Lung (tissue), 17 donors: ENCODE measurements at places on chromosomes 5 and 9.

GRCh38 chr5:8842971-8843551, 702.8 kb downstream of the SEMA5A start:
- no peak overlapping the region for H3K27ac ChIP-seq
- no peaks in the 10 kb centered on the region for H3K4me1 ChIP-seq
- H3K27me3 ChIP-seq = no peaks in the 10 kb centered on the region
- peak; percentile 9 for DNase-seq

GRCh38 chr5:15521381-15522186, 21.6 kb downstream of the FBXL7 start:
- no peak for DNase-seq
- H3K4me1 ChIP-seq = peaks cover 8% of the 10 kb centered on the region
- no peak overlapping the region for H3K27ac ChIP-seq
- H3K4me3 ChIP-seq = no peak overlapping the region

DNA sequence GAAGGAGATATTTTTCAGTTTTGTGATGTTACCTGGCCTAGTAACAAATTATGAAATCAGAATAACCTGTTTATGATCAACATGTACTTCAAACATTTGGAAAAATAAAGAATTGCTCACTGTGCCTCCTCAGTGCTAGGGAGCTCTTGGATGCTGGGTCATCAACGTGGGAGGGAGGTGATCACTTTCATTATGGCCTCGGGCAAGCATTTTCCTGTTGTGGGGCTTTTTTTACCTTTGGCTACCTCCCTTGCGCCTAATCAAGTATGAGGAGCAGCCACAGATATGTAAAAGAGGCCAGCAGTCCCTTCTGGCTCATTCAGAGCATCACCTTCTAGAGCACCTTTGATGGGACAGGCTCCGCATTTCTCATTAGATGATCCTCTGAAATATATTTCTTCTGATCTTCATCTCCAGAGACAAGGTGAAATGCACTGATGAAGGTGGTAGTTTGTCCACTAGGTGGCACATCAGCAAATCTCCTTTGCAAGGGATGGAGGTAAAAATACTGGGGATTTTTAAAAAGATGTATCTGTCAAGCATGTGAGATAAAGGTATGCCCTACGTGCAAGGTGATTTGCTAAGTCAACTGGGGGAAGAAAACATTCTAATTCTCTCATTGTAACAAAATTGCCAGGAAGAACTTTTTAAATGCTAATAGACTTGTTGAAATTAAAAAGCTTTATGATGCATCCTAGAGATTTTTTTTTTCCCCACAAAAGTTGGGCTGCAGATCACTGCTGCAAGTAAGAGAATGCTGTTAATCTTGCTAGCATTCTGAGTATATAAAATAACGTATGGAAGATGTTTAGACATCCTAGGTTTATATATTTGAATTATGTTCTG, 218.2 kb downstream of the MAST4 start:
- H3K4me3 ChIP-seq = no peak overlapping the region
- H3K27me3 ChIP-seq = no peaks in the 10 kb centered on the region
- no peak overlapping the region for H3K27ac ChIP-seq
- peaks cover 6% of the 10 kb centered on the region for H3K4me1 ChIP-seq
- peak; percentile 64 for DNase-seq
- no peaks in the 10 kb centered on the region for H3K36me3 ChIP-seq

DNA sequence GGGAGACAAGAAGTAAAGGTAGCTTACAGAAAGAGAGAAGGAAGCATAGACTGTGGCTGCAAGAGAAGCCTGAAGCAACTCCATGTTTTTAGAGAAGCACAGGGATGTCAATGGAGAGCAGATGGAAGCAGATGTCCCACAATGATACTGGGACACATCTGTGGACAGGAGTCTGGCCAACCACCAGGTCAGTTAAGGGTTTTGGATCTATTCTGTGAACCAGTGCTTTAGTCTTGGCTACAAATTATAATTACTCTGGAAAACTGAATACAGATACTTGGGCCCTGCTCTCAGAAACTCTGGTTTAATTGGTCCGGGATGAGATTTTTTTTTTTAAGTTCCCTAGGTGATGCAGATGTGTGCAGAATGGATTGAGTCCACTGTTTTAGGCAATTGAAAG, 592.8 kb downstream of the CSNK1G3 start:
- H3K4me1 ChIP-seq = peaks cover 15% of the 10 kb centered on the region
- H3K27ac ChIP-seq = no peak overlapping the region
- no peaks in the 10 kb centered on the region for H3K36me3 ChIP-seq

GRCh38 chr9:77802515-77803293, 154.6 kb upstream of the GNA14 start:
- H3K4me1 ChIP-seq = peaks cover 4% of the 10 kb centered on the region
- peak overlapping the region; percentile 73 for H3K27ac ChIP-seq
- DNase-seq = peak; percentile 16
